ENCODE measurements at places on chromosomes 2 and 18.

GRCh38 chr2:214985619-214986018, 152.8 kb downstream of the ABCA12 start:
- DNase-seq, result no peak

DNA sequence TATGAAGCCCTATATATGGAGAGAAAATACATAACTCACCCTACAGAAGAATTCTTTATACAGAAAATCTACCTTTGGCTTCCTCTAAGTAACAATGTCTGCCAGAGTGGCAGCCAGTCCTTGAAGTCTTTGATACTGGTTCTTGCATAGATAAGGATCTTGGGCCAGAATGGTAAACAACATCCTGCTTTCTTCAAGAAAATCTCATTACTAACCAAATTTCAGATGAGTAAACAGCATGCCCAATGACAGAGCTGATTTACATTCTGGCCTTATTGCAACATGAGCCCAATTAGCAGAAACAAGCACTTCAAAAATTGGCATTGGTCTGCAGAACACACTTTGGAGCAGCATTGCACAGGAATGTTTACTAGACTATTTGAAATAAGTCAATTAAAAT, 336.5 kb upstream of the ST6GAL2 start:
- no peak for DNase-seq

- DNase-seq, result no peak
These were observed 10.0 kb downstream of the EPG5 start for GRCh38 chr18:45957100-45957499.

- no peak for DNase-seq
These were observed 14.1 kb downstream of the LCT start for GRCh38 chr2:135822855-135823254.

DNA sequence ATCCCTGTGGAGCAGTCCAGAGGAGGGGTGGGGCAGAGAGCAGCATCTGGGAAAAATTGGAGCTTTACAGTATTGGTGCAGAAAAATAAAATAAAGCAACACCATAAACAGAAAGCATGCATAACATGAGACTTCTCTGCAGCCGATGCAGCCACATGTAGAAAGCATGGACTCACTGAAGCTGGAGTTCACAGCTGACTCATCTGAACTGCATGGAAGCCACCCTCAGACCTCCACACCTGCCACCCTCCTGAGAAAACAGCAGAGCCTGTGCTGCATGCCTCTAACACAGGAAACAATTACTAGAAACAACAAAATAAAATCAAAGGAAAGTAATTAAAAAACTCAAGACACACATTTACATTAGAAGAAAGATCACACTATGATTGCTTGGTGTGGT, 169.4 kb upstream of the ALKAL2 start:
- DNase-seq, result no peak

DNA sequence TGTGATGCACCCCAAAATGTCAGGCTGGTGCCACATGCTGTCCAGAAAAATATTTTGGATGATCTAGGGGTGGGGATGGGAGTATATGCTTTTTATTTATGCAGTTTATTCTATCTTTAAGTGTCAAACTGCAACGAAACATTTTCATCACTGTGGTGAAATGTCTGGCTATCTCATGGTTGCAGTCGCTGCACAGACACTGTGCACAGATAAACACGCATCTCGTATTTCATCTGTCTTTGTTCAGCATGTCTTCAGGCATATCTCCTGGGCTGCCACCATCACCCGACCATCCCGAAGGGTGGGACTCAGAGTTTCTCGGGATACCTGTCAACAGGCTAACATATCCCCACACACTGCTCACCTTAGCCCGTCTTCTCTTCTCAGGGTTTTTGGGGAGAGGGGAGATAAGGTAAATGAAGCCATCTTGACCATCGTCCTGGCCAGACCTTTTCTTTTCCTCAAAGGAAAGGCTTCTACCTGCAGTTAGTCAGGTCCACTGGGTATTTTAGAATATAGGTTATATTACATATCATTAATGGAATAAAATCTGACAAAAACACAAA, 80.7 kb upstream of the NABP1 start:
- no peak for DNase-seq

DNA sequence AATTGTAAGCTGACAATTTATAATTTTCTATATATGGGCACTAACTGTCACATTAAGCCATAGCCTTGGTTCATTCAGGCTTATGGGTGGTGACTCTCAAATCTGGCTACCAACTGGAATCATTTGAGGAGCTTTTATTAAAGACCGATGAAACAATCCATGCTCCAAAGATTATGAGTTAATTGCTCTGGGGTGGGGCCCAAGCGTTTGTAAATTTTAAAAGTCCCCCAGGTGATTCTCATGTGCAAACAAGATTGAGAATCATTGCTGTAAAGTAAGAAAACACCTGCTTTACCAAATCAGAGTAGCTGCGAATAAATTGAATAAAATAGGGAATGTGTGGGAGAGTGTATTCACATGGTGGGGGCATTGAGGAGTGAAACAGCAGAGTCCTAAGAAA, 76.1 kb upstream of the RAB27B start:
- no peak for DNase-seq

GRCh38 chr18:48790869-48791635, 159.7 kb downstream of the SMAD7 start:
- DNase-seq, result no peak

- peak; percentile 7 for DNase-seq
These were observed 88.8 kb upstream of the ASB18 start for GRCh38 chr2:236352761-236353593.

DNA sequence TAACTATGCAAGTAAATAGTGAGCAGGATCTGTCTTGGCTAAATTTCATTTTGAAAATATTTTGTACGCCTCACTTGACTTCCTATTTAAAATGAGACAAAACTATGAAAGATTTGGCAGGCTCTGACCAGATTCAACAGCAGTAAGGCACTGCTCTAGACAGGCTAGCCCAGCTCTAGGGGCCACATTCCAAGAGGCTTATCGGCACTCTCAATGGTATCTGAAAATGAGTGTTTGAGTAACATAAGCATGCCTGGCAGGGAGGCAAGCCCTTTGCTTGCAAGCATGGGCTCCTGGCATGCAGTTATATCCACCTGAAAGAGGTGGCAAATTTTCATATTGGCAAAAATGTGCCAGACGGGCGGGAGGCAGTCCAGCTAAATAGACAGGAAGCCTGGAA, 10.5 kb downstream of the CAPN13 start:
- DNase-seq, result no peak

GRCh38 chr2:104249629-104250028, 604.3 kb upstream of the POU3F3 start:
- DNase-seq, result no peak

DNA sequence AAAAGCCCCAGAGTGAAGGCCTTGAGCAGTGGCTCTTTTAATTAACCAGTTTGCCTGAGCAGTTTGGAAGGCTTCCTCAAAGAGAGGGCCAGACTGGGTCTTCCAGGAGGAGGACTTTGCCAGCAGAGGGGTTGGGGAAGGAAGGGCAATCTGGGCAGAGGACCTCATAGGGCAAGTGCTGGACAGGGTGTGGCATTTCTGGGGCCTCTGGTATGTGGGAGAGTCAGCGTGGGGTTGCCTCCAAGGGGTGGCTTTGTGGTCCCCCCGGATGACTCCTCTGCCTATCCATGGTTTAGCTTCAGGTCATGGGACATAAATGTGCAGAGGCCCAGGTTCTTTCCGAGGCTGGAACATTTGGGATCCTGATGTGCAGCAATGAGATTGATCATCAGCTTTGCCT, 12.6 kb downstream of the GLI2 start:
- no peak for DNase-seq

DNA sequence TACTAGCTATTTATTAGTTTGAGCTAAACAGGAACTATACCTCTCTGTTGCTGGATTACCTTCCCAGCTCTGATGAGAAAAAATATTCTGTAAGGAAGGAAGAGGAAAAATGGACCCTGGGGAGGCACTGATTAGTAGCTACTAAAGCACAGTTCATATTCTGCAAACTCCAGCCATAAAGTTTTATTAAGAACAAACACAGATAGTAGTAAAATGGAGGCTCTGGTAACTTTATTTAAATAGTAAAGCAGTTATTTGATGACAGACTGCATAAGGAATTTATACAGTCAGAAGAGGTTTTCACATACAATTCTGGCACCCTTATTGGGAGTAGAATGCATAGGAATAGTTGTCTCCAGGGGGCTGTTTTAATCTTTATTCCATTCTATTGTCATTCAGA, 84.1 kb downstream of the XIRP2 start:
- no peak for DNase-seq

DNA sequence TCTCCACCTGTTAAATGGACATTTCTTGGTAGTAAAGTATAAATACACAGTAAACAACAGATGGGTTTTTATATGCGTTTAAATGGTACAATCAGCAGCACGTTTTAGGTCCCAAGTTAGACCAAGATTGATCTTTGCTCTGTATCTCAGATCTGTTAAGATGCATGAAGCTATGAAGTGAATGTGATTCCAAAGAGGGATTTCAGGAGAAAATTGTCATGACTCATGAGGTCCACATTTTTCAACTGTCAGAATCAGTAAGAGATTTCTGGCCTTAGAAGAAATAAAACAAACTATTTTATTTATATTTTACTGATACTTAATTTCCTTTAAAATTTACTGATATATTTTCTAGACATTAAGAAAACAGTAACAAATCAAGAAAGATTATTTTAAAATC, 142.7 kb downstream of the EML6 start:
- no peak for DNase-seq

DNA sequence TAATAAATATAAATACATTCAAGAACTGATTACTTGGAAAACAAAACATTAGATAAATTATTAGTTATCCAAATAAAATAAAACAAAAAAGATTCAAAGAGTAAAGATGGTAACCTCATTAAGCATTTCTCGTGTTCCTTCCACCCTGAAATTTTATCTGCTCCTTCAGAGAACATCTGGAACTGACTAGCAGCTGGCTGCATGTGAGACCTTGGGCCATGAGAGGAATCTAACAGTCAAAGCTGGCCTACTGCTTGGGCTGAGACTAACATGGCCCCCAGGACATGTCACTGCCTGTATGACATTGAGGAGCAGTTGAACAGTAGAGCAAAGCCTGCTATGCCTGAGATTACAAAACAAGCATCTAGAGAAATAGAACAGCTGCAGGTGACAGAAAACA, 208.5 kb upstream of the ZSWIM2 start:
- no peak for DNase-seq

- peak; percentile 31 for DNase-seq
These were observed 3.5 kb upstream of the BCL2 start for GRCh38 chr18:63322908-63323634.

DNA sequence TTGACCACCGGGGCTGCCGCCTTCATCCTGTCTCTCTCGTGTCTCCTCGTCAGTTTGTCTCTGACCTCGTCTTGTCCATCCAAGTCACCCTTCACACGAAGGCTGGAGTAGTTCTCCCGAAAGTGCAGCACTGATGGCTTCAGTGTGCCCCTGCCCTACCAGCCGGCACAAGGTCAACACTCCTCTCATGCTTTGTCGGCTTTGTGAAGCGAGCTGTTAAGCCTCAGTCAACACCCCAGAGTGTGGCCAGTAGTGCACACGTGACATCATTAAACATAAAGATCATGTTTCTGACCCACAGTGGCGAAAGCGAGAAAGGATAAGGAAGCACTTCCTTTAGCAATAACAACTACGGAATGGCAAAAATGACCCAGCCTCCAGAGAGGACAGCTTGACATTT, 23.2 kb downstream of the ACKR3 start:
- no peak for DNase-seq

- DNase-seq, result no peak
These were observed 50.9 kb upstream of the RGPD4 start for GRCh38 chr2:107775791-107776190.

GRCh38 chr18:31484461-31484860, 13.5 kb upstream of the DSG2 start:
- DNase-seq, result no peak

DNA sequence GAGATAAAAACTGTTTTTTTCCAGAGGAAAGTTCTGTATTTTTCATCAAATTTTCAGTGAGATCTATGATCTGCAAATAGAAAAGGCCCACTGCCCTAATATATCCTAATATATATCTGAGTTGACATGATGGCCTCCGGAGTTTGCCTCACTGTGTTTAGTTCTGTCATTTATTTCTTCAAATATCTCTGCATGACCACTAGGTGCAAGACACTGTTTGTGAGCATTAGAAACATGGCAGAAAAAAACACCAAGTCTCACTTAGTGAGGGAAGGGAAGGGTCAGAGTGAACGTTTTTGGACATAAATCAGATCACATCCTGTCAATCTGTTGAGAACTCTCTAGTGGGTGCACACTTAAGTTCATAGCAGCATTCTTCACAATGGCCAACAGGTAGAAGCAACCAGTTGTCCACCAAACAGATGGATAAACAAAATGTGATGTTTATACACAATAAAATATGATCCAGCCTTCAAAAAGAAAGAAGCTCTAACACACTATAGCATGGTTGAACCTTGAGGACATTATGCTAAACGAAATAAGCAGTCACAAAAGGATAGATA, 53.4 kb downstream of the SPIRE1 start:
- DNase-seq, result no peak

- DNase-seq, result no peak
These were observed 72.0 kb downstream of the GALNT1 start for GRCh38 chr18:35653392-35654135.

- DNase-seq, result no peak
These were observed 33.5 kb downstream of the FBXO15 start for GRCh38 chr18:74114116-74114515.

DNA sequence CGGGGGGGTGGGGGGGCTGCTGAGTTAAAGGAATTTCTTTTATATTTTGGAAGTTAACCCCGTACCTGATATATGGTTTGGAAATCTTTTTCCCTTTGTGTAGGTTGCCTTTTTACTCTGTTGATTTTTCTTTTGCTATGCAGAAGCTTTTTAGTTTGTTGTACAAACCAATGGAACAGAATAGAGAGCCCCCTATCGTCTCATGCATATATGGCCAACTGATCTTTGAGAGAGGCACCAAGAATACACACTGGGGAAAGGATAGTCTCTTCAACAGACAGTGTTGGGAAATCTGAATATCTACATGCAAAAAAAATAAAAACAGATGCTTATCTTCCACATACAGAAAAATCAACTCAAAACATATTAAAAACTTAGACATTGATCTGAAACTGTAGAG, 647.8 kb upstream of the KLHL29 start:
- DNase-seq, result no peak

- no peak for DNase-seq
These were observed 124.5 kb downstream of the DCDC2C start for GRCh38 chr2:3827673-3828575.

DNA sequence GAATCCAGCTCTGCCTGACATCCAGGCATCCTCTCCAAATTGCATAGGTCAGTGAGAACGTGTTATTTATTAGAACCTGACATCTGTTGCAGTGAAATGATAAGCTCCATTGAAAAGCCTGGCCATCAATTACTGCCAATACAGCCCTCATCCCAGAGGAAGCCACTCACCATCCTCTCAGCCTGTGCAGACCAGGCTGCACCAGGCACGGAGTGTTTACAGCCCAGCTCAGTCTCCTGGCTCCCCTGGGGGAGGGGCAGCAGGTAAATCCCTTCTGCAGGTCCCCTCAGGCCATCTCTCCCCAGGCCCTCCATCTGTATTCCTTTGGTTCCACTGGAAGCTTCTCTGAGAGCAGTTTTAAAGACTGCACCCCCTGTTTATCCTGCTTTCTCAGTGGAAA, 82.6 kb upstream of the FOSL2 start:
- no peak for DNase-seq

Data from stimulated activated naive CD4-positive, alpha-beta T cell (primary cell).